ENCODE measurements at places on chromosomes 6 and 20. TPM values are rescaled to one million over a fixed set of nuclear protein-coding genes. Genes with fewer than 3 reads are reported as not detected.
A peak's percentile ranks its signal among the peaks of the same experiment; 100 is the strongest.

DNA sequence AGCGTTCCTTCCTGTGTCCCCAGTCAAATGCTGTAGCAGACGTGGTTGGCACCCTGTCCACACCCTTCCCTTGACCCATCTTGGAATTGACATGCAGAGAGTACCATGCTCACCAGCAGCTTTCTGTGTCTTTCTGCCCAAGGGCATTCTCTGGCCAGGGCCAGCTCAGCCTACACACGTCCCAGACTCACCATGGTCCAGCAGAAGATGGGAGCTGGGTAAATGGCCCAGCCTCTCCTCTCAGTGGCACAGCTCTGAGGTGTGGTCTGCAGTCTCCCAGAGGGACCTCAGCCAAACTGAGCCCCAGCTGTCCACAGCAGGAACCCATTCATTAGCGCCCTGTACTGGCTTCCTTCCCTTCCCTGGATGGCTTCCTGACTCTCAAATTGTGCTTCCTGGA lies 31.1 kb upstream of the BLCAP start:
- DNase-seq, result no peak

- DNase-seq, result no peak
These were observed 42.1 kb downstream of the MDN1 start for GRCh38 chr6:89777455-89777854.

DNA sequence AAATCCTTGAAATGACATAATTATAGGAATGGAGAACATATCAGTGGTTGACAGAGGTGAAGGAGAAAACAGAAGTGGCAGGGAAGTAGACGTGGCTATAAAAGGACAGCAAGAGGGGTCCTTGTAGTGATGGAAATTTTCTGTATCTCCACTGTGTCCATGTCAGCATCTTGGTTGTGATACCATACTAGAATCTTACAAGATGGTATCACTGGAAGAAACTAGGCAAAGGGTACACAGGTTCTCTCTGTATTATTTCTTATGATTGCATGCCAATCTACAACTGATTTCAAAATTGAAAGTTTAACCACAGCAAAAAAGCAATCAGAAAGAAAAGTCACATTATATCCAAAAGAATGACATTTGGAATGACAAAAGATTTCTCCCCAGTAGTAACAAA lies 16.4 kb upstream of the ZC3H12D start:
- DNase-seq, result no peak

DNA sequence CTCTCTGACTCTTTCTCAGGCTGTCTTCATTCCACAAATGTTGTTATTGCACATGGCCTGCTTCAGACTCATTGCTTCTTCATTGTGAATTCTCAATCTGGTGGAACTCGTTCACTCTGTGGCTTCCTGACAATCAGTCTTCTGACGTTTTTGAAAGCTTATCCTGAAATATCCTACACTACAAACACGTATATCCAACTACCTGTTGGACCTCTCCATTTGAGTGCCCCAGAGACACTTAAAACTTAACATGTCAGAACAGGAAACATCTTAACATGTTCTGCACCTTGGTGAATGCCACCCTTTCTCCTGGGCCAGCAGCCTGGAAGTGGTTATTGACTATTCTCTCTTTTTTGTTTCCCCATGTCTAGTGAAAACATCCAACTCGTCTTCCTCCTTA lies 50.8 kb downstream of the AIG1 start:
- no peak for DNase-seq

The GPSM3 gene
- 194 TPM for total RNA-seq

DNA sequence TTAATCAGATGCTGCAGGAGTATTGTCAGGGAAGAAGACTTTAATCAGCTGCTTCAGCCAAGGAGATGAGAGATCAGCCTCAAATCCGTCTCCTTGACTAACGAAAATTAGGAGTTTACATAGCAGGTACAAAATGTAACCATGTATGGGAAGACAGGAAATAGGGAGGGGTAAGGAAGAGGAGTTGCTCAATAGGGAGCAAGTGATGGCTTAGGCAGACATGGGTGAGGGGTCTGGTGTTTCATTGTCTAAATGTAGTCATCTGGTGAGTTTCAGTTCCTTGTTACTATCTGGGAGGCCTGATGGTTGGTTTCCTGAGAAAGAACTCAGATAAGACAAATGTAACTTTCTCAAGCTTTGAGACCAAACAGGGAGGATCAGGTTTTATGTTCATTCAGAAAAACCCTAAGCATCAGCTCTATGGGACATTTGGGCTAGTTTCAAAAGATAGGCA lies 217.3 kb upstream of the SULF2 start:
- peak; percentile 76 for DNase-seq

DNA sequence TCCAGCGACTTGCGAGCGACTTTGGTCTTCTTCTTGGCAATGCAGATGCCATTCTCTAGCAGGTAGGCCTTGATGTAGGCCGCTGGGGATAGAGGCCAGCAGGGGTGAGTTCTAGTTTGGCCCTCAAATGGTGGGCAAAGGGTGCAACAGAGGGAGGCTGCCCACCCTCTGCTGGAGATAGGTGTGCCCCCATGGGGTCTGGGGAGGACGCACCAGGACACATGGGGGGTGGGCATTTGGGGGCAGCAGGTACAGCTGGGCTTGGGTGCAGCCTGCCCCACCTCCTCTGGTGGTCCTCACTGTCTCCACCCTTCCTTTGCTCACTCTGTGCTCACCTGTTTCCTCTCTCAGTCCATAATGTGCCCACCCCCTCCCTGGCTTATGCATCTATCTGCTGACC lies 11.3 kb downstream of the KCNK15 start:
- no peak for DNase-seq

GRCh38 chr6:6516666-6517458 lies 71.7 kb upstream of the LY86 start:
- no peak for DNase-seq

The DDX43 gene
- 2.6 TPM for total RNA-seq

DNA sequence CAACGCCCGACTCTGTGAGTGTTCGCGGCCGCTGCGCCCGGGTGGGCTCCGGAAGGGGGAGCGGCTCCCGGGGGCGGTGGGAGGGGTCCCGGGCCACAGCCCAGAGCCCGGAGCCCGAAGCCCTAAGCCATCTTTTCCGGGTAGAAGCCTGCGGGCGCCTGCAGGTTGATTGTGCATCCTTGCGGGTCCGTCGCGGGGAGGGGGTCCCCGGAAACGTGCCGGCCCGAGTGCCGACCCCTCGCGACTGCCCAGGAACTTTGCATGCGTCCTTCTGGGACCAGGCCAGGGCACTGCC lies 413 bp downstream of the PTPRA start:
- DNase-seq, result no peak

The POU5F1 gene
- total RNA-seq, result 0.83 TPM

- DNase-seq, result no peak
These were observed 52.9 kb upstream of the TAB2 start for GRCh38 chr6:149264629-149265028.

The SLCO4A1 gene
- total RNA-seq, result 79.2 TPM

GRCh38 chr20:17773619-17774018 lies 73.9 kb downstream of the BANF2 start:
- no peak for DNase-seq

GRCh38 chr20:18364768-18365167 lies 76.4 kb downstream of the ZNF133 start:
- no peak for DNase-seq

GRCh38 chr20:15362849-15363248 lies 1025.4 kb upstream of the FLRT3 start:
- no peak for DNase-seq

The SNX9 gene
- 53.0 TPM for total RNA-seq

Data from B cell (primary cell).